Left lung (tissue), 14 donors: ENCODE measurements at places on chromosomes 3 and 15. TPM values are rescaled to one million over a fixed set of nuclear protein-coding genes. Genes with fewer than 3 reads are reported as not detected.

DNA sequence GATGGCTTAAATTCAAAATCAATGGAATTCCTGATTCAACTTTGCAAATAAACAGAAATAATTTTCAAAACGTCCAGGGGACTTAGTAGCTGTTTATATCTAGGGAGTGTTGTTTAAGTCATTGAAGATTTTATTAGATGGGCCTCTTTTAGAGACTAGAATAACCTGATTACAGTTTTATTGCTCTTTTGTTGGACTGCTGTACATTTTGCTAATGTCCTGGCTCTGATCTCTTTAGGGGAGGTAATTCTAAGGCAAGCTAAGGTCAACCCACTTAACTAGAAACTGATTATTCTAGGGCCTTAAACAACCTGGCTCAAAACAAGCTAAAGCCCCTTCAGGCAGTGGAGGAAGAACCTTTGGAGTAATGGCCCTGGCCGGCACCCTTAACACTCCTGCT is 62.0 kb upstream of the MYZAP start:
- no peak overlapping the region for H3K4me3 ChIP-seq
- no peaks in the 10 kb centered on the region for H3K27me3 ChIP-seq
- H3K27ac ChIP-seq: no peak overlapping the region
- DNase-seq: no peak

DNA sequence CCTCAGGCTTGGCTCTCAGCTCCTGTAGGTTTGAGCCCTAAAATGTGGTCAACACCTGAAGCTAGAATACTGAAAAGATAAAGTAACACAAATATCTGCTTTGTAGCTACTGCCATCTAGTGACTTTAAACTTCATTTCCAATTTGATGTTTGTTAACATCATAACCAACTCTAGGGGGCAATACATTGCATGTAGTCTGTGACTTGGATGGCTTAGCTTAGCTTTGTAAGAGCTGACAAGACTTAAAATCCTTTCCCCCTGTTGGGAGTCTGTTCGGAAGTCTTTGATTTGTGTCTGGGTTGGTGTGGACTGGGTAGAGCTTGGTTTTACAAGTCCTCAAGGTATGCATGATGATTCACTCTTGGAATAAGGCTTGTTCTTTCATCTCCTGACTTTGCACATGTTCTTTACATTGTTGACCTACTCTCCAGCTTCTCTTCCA is 51.7 kb downstream of the SCN11A start:
- H3K4me3 ChIP-seq: no peak overlapping the region
- no peaks in the 10 kb centered on the region for H3K27me3 ChIP-seq
- no peaks in the 10 kb centered on the region for H3K4me1 ChIP-seq
- H3K36me3 ChIP-seq: no peaks in the 10 kb centered on the region
- no peak overlapping the region for H3K27ac ChIP-seq
- peak; percentile 16 for DNase-seq

- H3K4me1 ChIP-seq: no peaks in the 10 kb centered on the region
- no peak overlapping the region for H3K27ac ChIP-seq
- DNase-seq: no peak
- no peaks in the 10 kb centered on the region for H3K36me3 ChIP-seq
Measured at GRCh38 chr3:133478624-133479023, 78.8 kb downstream of the BFSP2 start.

DNA sequence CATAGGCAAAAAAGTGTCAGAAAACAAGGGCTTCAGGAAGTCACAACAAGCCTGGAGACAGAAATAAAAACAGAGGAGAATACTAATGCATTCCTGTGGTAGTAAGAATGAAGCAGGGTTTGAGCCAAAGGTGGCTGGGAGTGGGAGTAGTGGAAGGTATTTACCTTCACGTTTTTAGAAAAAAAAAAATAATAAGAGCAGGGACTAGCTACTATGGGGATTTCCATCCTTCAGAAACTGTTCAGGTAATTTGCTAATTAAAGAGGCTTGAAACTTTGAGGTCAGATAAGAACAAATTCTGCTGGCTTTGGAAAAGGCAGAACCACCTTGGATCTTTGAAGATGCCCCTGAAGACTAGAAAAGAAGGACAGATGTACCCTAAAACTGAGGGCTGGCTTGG is 18.4 kb downstream of the ILDR1 start:
- H3K36me3 ChIP-seq: no peaks in the 10 kb centered on the region
- no peak overlapping the region for H3K27ac ChIP-seq
- no peak overlapping the region for H3K4me3 ChIP-seq

GRCh38 chr3:78116874-78117273 is 1077.0 kb downstream of the ROBO2 start:
- no peaks in the 10 kb centered on the region for H3K27me3 ChIP-seq
- H3K4me1 ChIP-seq: no peaks in the 10 kb centered on the region
- H3K36me3 ChIP-seq: no peaks in the 10 kb centered on the region
- H3K4me3 ChIP-seq: no peak overlapping the region
- DNase-seq: no peak

- H3K4me1 ChIP-seq: peaks cover 26% of the 10 kb centered on the region
- no peak overlapping the region for H3K27ac ChIP-seq
- H3K27me3 ChIP-seq: no peaks in the 10 kb centered on the region
- H3K4me3 ChIP-seq: no peak overlapping the region
Measured at GRCh38 chr3:136708333-136708985, 43.7 kb downstream of the STAG1 start.

DNA sequence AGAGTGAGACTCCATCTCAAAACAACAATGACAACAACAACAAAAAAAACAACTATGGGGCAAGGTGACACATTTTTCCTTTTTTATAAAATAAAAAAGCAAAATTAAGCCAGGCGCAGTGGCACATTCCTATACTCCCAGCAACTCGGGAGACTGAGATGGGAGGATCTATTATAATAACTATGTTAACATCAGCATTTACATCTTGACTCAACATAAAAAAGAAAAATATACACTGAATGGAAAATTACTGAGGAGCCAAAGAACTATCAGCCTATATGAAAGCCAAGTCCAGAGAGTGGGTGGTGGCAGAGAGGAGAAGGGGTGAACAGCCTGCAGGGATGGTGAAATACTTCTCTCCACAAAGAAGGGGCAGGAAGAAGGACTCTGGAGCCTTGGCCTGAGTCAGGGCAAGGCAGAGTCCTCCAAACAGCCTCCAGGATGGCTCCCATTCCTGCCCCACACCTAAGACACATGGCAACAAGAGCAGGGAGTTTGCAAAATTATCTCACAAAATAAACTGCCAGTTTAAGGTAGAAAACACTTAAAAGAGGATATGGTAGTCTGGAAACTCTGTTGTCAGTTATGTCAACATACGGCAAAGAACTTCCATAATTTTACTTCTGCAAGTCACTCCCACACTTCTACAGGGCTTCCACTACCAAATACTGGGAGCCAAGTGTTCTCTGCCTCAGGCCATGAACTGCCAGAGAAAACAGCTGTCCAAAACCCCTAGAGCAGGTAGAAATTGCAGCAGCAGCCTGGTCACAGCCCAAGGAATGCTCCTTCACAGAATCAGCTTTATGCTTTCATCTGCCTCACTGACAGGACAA is 25.9 kb downstream of the HSPBAP1 start:
- peaks cover 4% of the 10 kb centered on the region for H3K36me3 ChIP-seq
- no peaks in the 10 kb centered on the region for H3K27me3 ChIP-seq
- H3K4me1 ChIP-seq: peaks cover 32% of the 10 kb centered on the region
- DNase-seq: no peak

DNA sequence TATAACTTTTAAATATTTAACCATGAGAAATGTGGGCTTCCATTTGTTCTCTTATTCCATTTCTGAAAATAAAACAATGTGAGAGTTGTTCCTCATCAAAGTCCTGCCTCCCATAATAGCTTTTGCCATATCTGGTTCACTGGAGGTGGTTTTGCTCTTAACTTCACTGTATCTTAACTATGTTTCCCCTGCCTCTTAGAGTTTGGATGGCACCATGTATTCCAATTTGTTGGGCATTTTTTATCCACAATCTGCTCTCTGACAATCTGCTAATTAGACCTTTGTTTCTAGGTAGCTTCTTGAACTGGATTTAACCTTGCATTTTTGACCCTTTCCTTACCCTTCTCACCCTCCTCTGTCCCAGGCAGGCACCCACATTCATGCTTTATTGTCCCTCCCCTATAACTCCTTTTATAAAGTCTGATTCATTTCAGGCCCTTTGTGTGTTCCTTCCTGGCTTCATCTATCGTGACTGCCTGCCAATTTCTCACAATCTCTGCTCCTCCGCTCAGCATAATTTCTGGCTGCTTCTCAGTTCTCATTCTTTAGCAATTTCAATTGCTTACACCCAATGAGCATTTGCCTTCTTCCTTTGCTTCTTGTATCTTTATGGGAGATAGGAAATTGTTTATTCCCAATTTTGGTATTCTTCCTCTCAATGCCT is 144.2 kb upstream of the ARHGEF26 start:
- no peak overlapping the region for H3K4me3 ChIP-seq
- H3K27me3 ChIP-seq: no peaks in the 10 kb centered on the region
- no peak for DNase-seq
- no peaks in the 10 kb centered on the region for H3K4me1 ChIP-seq
- H3K27ac ChIP-seq: no peak overlapping the region
- H3K36me3 ChIP-seq: no peaks in the 10 kb centered on the region

GRCh38 chr3:38131621-38132369 is 5.1 kb downstream of the ACAA1 start:
- DNase-seq: peak; percentile 21
- H3K4me1 ChIP-seq: peaks cover 25% of the 10 kb centered on the region
- H3K27ac ChIP-seq: no peak overlapping the region
- H3K27me3 ChIP-seq: no peaks in the 10 kb centered on the region
- H3K36me3 ChIP-seq: no peaks in the 10 kb centered on the region

The DOCK3 gene
- polyA plus RNA-seq: 1.7 TPM

The BBX gene
- polyA plus RNA-seq: 67.1 TPM

The NAALADL2 gene
- polyA plus RNA-seq: 18.5 TPM

The SLC28A2 gene
- 0.28 TPM for polyA plus RNA-seq
